Chondrocyte (in vitro differentiated cells): ENCODE measurements at places on chromosomes 11 and 22. TPM values are rescaled to one million over a fixed set of nuclear protein-coding genes. Genes with fewer than 3 reads are reported as not detected.

The PCF11 gene
- 36.4 to 42.4 TPM (median 39.7 TPM) in 3 replicates for total RNA-seq

The CCDC116 gene
- total RNA-seq, result 0.44 to 0.85 TPM (median 0.47 TPM) in 3 replicates

- DNase-seq, result no peak
These were observed 53.4 kb downstream of the SLC1A2 start for GRCh38 chr11:35365961-35366360.

- DNase-seq, result no peak
These were observed 92.6 kb downstream of the ENTHD1 start for GRCh38 chr22:39800790-39801520.

DNA sequence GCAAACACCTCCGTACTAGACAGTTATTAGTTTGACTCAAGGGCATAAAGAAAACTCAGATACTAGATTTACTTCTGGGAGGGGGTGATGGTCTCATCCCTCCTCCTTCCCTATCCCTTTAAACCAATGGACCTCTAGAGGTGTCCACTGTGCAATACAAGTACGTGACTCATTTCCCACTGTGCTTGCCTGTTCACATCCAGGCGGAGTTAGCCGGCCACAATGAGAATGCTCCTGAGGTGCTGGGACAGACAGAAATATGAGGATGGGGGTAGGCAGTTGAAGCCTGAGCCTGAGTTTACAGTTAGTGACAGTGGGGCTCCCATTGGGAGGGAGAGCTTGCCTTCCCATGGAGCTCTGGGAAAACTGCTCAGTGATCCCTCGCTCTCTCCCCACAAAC, 8.4 kb upstream of the PMM1 start:
- no peak for DNase-seq

- DNase-seq, result no peak
These were observed 83.3 kb downstream of the GRIA4 start for GRCh38 chr11:105693075-105693759.

DNA sequence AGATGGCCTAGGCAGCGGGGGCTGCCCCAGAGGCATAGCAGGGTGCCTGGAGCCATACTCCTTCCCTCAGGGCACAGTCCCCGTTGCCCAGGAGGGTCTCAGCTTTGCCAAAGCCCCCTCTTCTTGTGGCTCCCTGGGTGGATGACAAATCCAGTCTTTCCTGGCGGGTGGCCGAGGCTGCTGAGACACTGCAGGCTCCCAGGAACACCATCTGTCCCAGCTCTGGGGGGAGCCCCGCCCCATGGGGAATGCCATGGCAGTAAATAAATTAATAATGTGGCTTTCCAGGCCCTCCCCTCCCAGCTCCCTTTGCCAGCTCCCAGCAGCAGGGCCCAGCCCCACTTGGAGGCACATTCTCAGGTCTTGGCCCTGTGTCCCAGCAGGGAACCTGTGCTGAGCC, 45.0 kb downstream of the PDE2A start:
- DNase-seq, result no peak

DNA sequence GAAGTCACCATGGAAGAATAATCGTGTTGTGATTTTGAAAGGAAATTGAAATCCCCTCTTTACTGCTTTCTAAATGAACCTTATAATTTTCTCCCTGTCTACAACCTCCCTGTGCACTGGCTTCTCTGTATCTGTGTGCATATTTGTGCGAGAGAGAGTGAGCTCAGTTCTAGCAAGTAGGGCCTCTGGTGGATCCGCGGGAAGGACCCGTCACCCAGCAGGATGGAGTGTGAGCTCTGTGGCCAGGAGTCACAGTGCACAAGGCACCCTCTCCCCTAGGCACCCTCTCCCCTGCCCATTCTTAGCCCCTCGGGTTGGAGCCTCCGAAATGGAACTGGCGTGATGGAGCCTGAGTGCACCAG, 109.0 kb downstream of the TRIM29 start:
- no peak for DNase-seq

- no peak for DNase-seq
These were observed 74.0 kb downstream of the TRAF6 start for GRCh38 chr11:36436064-36436463.

DNA sequence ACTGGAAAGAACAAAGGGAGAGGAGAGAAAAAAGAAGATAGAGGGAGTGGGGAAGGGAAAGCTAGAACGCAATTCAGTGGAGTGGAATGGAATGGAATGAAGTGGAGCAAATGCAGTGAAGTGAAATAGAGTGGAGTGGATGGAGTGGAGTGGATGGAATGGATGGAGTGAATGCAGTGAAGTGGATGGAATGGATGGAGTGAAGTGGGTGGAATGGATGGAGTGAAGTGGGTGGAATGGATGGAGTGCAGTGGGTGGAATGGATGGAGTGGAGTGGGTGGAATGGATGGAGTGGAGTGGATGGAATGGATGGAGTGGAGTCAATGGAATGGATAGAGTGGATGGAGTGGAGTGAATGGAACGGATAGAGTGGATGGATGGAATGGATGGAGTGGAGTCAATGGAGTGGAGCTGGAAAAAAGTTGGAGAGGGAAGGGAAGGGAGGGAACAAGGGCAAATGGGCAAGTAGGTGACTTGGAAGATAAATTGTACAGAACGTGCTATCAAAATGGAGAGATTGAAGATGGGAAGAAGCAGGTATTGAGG, 13.9 kb downstream of the IFITM10 start:
- DNase-seq, result no peak

GRCh38 chr11:69203901-69204245, 48.1 kb downstream of the SMIM38 start:
- no peak for DNase-seq
